ENCODE measurements at places on chromosomes 7 and 10.
A peak's percentile ranks its signal among the peaks of the same experiment; 100 is the strongest.

GRCh38 chr10:4053940-4054339, 268.9 kb upstream of the KLF6 start:
- no peak overlapping the region for H3K27ac ChIP-seq
- no peaks in the 10 kb centered on the region for H3K36me3 ChIP-seq
- DNase-seq: no peak
- H3K4me3 ChIP-seq: no peak overlapping the region
- no peaks in the 10 kb centered on the region for H3K27me3 ChIP-seq
- peaks cover 8% of the 10 kb centered on the region for H3K4me1 ChIP-seq

GRCh38 chr10:78255796-78256638, 222.4 kb downstream of the RPS24 start:
- H3K4me3 ChIP-seq: no peak overlapping the region
- no peaks in the 10 kb centered on the region for H3K27me3 ChIP-seq
- no peaks in the 10 kb centered on the region for H3K36me3 ChIP-seq

DNA sequence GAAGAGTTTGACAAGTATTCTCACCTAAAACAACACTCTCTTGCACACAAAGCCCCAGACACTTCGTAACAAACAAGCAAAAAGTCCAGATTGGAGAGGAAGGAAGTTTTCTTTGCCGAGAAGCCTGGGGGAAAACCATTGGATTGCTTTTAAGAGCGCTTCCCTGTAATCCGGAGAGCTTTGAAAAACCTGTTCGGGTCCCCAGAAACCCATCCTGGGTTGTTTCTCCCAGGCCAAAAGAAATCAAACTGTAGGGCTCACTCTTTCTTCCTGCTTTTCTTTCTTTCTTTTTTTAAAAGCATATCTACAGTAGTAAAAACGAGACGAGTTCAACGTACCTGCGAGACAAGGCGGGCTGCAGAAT, 655 bp downstream of the SP8 start:
- H3K4me3 ChIP-seq: peak overlapping the region; percentile 41
- H3K36me3 ChIP-seq: peaks cover 7% of the 10 kb centered on the region
- no peak for DNase-seq
- peaks cover 22% of the 10 kb centered on the region for H3K4me1 ChIP-seq
- H3K27ac ChIP-seq: peak overlapping the region; percentile 72
- H3K27me3 ChIP-seq: peaks cover 71% of the 10 kb centered on the region

GRCh38 chr7:17021205-17021604, 139.4 kb upstream of the AGR3 start:
- H3K4me1 ChIP-seq: peaks cover 17% of the 10 kb centered on the region
- no peaks in the 10 kb centered on the region for H3K36me3 ChIP-seq
- H3K27me3 ChIP-seq: no peaks in the 10 kb centered on the region

DNA sequence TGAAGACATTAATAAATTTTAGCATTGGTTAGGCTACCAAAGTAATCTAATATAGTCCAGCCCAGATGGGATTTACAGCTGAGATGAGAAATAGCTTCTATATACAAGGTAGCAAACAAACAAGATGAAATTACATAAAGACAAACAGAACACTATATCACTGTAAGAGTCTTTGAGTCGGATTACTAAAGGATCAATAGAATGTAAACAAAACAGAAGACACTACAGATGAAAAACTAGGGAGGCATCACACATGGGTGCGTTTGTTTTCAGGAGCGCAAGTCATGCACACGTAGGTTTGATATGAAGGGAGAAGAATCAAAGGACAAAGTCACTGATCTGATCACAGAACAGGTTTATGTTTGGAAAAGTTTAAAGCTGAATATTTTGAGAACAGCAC, 26.5 kb downstream of the MPP7 start:
- no peaks in the 10 kb centered on the region for H3K36me3 ChIP-seq
- H3K27me3 ChIP-seq: no peaks in the 10 kb centered on the region
- H3K27ac ChIP-seq: no peak overlapping the region
- H3K4me3 ChIP-seq: no peak overlapping the region

- no peak for DNase-seq
- H3K4me1 ChIP-seq: no peaks in the 10 kb centered on the region
- no peaks in the 10 kb centered on the region for H3K27me3 ChIP-seq
- H3K27ac ChIP-seq: no peak overlapping the region
- no peak overlapping the region for H3K4me3 ChIP-seq
Measured at GRCh38 chr7:17716816-17717215, 223.5 kb downstream of the SNX13 start.

DNA sequence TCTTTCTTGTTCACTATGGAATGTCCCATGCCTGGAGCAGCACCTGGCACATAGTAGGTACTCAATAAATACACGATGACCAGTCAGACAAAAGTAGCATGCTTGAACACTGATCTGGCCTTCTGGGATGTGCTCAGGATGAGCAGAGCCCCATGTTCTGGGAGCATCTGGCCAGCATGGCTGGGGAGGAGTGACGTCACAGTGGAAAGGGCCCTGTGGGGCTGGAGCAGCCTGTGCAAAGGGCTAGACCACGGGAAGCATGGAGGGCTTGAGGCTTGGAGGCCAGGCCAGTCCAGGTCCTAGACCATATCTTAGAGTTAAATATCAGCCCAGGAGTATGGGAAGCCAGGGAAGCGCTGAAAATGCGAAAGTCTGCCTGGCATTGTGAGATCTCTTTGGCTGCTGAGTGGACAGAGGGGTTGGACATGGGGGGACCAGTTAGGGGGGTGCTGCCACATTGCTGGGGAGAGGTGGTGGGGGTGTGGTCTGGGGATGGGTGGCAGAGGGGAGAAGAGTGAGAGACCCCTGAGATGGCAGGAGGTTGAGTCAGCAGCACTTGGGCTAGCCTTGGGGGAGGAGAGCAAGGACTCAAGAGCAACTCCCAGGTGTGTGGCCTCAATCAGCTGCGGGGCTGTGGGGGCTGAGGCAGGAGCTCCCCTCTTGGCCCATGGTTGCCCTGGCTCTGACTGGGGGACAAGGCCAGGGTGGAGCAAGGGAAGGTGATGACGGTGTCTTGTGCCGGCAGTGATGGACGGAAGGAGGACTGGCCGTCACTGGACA, 34.9 kb downstream of the ZCCHC24 start:
- H3K27ac ChIP-seq: no peak overlapping the region
- H3K36me3 ChIP-seq: no peaks in the 10 kb centered on the region
- no peak overlapping the region for H3K4me3 ChIP-seq
- H3K27me3 ChIP-seq: no peaks in the 10 kb centered on the region

GRCh38 chr10:77358656-77359055, 279.0 kb downstream of the KCNMA1 start:
- peaks cover 25% of the 10 kb centered on the region for H3K4me1 ChIP-seq
- H3K27ac ChIP-seq: peak overlapping the region; percentile 71
- H3K36me3 ChIP-seq: no peaks in the 10 kb centered on the region

DNA sequence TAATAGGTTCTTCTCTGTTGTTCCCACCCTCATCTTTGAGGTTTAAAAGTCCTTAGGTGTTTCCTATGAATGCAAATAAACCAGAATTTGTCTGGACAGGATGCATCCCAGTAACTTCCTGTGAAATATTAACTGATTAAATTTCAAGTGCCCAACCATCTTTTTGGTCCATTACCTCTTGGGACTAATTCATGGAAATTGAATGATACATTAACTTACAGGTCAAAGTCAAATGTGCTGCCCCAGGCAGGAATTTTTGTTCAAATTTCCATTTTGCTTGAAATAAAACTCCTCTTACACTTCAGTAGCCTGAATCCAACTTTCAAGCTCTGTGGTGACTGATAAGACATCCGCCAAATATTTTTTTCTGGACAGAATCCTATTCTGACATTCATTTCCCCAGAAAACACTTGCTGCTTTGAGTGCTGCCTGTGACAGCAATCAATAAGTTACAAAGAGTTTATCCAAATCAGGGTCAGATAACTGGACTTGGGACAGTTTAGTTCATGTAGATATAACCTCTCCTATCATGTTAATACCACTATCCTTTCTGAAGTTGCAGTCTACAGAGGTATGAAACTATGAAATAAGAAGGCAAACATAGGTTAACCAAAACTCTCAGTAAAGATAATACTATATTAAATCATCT, 383.5 kb downstream of the POM121L12 start:
- H3K27me3 ChIP-seq: no peaks in the 10 kb centered on the region
- no peak overlapping the region for H3K27ac ChIP-seq
- no peaks in the 10 kb centered on the region for H3K36me3 ChIP-seq
- H3K4me1 ChIP-seq: no peaks in the 10 kb centered on the region
- H3K4me3 ChIP-seq: no peak overlapping the region

GRCh38 chr10:71212318-71213126, at the start of gene UNC5B:
Gene UNC5B (plus strand): TSS chr10:71212570. CDS start chr10:71212986, 416 bp downstream.
- H3K4me3 ChIP-seq: peak within 1 kb of the TSS; percentile 64
- H3K4me1 ChIP-seq: peaks cover 6% of the 10 kb centered on the region
- no peaks in the 10 kb centered on the region for H3K36me3 ChIP-seq
- DNase-seq: peak; percentile 38

DNA sequence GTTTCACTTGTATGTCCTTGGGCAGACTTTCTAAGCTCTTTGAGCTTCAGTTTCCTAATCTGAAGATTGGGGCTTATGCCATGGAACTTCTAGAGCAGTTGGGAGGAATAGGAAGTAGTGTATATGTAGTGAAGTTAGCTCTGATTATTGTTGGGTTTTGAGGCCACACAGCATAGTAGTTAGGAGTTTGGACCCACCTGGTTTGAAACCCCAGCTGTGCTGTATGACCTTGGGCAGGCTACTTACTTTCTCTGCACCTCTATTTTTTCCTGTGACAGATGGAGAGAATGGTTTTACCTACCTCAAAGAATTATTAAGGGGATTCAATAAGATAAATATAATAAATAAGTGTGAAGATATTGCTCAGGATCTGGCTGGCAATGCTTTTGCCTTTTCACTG, 61.4 kb upstream of the ADRB1 start:
- no peak overlapping the region for H3K4me3 ChIP-seq
- H3K36me3 ChIP-seq: no peaks in the 10 kb centered on the region
- no peaks in the 10 kb centered on the region for H3K27me3 ChIP-seq
- no peaks in the 10 kb centered on the region for H3K4me1 ChIP-seq

Data from RWPE2 (cell line).